ENCODE measurements at places on chromosomes 2 and 18. TPM values are rescaled to one million over a fixed set of nuclear protein-coding genes. Genes with fewer than 3 reads are reported as not detected.

- peak; percentile 10 for DNase-seq
Observed at GRCh38 chr2:109356324-109357035, 227.5 kb downstream of the SH3RF3 start.

The NAB1 gene
- 86.6 TPM for total RNA-seq

DNA sequence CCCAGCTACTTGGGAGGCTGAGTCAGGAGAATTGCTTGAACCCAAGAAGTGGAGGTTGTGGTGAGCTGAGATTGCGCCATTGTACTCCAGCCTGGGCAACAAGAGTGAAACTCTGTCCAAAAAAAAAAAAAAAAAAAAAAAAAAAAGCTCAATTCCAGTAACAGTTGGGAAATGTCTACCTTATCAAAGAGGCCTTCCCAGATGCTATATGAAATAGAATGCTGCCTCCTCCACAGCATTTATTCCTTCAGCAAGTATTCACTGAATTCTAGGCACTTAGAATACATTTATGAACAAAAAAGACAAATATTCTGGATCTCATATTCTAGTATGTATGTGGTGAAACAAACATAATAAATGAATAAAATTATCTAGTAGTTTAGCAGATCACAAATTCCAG lies 12.8 kb upstream of the CDK5R2 start:
- DNase-seq, result no peak

DNA sequence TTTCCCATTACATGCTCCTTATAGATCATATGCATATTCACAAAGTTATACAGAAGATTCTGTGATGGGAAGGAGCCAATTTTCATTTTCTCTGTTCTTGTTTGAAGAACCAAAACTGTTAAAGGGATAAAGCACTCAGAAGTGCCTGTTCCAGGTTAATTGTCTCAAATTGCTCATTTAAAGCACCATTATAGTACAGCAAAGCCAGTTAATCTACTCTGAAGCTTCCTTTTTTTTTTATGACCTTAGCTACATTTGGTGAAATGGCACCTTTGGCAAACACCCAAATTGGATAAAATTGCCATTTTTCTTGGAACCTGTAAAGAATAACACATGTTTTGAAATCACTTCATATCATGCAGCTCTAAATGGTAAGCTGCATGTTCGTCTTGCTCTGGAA lies 1092.3 kb downstream of the BCL11A start:
- DNase-seq, result no peak

The ERBB4 gene
- 0.67 TPM for total RNA-seq

The C1GALT1C1L gene
- total RNA-seq, result not detected

The EGR4 gene
- total RNA-seq, result not detected

DNA sequence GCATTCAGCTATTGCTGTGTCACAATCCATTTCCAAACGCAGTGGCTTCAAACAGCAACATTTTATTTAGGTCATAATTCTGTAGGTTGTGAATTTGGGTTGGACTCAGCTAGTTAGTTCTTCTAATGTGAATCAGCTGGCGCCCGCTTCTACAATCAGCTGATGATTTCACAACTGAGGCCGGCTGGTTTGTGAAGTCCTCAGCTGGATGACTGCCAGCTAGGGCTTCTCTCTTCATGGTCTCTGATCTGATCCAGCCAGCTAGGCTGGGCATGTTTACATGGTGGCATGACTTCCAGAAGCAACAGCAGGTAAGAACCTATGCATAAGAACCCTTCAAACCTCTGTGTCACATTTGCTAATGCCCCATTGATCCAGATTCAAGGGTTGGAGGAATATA lies 172.0 kb downstream of the SLC4A10 start:
- DNase-seq, result no peak

The C2orf66 gene
- not detected for total RNA-seq

DNA sequence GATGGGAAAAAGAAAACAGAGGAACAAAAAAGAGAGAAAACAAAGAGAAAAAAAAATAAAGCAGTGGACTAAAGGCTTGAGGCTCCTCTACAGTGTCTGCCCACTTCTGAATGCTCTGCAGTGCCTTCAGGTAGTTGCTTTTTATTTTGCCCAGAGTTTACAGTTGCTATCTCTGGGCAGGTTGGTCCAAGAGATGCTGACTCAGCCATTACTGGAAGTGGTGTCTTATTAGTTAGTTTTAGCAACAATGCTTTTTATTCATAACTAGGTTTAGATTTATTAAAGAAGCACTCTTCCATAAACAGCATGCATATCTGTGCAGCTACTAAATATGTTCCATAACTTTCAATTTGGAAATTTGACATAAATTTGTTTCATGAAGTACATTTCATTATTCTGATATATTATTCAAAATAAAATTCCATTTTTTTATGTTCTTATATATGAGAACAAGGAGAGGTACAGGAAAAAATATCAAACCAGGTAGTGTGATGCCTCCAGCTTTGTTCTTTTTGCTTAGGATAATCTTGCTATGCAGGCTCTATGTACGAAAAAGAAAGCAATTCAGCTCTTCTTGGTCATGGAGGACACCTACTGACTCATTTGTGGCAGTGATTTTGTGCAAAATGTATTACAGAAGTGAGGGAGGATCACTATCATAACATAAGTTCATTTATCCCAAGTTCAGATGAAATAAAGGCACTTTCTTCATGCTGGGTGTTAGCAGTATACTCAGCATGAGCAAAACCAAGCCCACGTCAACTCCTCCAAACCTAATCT lies 69.5 kb downstream of the RPIA start:
- no peak for DNase-seq

The TEX44 gene
- total RNA-seq, result not detected

DNA sequence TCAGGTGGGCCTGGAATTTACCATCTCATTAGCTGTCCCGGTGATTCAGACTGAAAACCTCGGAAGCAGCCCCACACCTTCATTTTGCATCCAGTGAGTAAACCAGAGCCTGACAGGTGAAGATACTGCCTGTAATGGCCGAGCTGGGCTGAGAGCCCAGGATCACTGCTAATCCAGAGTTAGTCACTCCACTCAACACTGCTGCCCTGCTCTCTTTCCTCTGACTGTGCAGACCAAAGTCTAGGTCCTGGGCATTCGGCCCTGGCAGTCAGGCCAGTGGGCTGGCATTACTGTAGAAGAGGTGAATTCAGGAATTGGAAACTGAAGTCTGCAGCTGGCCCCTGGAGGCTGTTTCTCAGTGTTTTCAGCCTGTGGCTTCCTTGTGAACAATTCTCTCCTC lies 44.3 kb downstream of the TMEM17 start:
- no peak for DNase-seq

DNA sequence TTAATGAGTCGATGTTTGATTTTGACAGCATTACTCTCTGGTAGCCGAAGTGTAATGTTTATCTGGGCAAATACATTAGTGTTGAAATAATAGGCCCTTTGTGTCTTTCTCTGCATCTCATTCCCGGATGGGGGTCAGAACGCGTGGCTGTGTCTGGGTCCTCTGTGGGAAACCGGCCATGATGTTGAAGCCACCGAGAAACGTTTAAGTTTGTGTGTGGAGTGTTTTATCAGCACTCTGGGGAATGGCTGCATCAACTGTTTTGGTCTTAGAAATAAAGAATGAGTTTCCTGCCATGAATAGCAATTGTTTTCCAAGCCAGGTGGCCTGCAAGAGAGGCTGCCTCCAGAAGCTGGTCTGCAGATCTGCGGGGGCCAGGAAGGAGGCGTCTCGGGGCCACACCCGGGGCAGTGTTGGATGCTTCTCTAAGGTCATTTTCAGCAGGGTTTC lies 69.7 kb downstream of the RNF144A start:
- DNase-seq, result no peak
